ENCODE measurements at places on chromosomes 16 and 17.
A peak's percentile ranks its signal among the peaks of the same experiment; 100 is the strongest.

- no peak for DNase-seq
Measured at GRCh38 chr16:86707171-86707570, 128.8 kb downstream of the FOXL1 start.

DNA sequence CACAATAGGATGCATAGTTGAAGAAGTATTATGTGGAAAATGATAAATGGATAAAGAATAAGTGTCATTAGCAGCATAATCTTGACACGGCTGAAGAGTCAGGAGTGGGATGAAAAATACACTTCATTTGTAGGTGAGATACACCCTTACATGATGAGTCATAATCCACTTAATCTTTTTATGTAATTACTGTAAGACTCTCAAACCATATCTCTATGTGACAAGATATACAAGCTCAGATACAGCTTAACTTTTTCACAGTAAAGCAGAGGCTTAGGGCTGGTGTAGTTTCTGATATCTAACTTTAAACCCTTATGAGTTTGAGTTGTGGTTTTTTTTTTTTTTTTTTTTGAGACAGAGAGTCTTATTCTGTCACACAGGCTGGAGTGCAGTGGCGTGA is 101.2 kb downstream of the FTO start:
- peak; percentile 64 for DNase-seq

DNA sequence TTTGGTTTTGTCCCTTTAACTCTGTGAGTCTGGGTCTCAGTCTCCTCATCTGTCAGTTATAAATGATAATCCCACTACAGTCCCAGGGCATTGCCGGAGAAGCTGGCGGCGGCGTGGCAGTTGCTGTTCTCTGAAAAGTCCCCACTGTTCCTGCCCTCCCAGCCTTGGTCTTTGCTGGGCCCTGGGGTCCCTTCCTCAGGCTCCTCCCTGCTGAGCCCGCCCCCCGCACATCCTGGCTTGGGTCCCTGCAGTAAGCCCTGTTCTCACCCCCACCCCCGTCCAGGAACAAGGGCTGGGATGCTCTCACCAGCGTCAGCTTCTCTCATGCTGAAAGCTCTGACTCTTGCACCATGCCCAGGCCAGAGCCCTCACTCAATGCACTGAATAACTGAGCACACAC is 35.3 kb upstream of the PEMT start:
- DNase-seq = no peak

GRCh38 chr16:8522757-8523156 is 67.6 kb downstream of the TMEM114 start:
- no peak for DNase-seq

- no peak for DNase-seq
Measured at GRCh38 chr16:30829130-30830071, 42.4 kb upstream of the ZNF629 start.

GRCh38 chr17:70658840-70659239 is 489.5 kb downstream of the KCNJ2 start:
- DNase-seq = no peak

- no peak for DNase-seq
Measured at GRCh38 chr17:13563866-13564265, 37.9 kb downstream of the HS3ST3A1 start.

GRCh38 chr17:273981-274832 is 78.4 kb downstream of the RPH3AL start:
- DNase-seq = no peak

- DNase-seq = no peak
Measured at GRCh38 chr17:49486012-49486641, 9.0 kb upstream of the NGFR start.

GRCh38 chr17:63191610-63192009 is 225.6 kb downstream of the TANC2 start:
- DNase-seq = no peak
